ENCODE measurements at places on chromosomes 3 and 15.
A peak's percentile ranks its signal among the peaks of the same experiment; 100 is the strongest.

- DNase-seq: no peak
Observed at GRCh38 chr3:157530637-157531300, 27.6 kb upstream of the VEPH1 start.

- no peak for DNase-seq
Observed at GRCh38 chr3:54307566-54308180, 185.3 kb downstream of the CACNA2D3 start.

GRCh38 chr15:40317580-40317979, 5.9 kb upstream of the INAFM2 start:
- no peak for DNase-seq

- DNase-seq: no peak
Observed at GRCh38 chr15:95988574-95988887, 342.0 kb upstream of the NR2F2 start.

DNA sequence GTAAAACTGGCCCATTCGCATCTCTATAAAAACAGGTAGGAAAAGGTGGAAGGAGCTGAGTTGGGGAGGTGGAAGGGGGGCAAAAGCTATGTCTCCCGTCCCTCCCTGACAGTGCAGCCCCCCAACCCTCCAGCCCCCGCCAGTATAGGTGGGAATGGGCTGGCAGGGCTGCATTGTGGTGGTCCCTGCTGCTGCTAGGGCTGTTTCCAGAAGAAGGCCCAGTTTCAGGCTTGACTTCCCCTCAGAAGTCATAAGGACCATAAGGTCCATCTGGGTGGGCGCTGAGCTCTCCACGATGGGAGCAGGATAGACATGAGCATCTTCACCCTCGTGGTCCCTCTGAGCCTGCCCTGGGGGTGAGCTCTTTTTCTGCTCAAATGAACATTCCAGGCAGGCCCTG, 44.2 kb downstream of the APBA2 start:
- DNase-seq: no peak

DNA sequence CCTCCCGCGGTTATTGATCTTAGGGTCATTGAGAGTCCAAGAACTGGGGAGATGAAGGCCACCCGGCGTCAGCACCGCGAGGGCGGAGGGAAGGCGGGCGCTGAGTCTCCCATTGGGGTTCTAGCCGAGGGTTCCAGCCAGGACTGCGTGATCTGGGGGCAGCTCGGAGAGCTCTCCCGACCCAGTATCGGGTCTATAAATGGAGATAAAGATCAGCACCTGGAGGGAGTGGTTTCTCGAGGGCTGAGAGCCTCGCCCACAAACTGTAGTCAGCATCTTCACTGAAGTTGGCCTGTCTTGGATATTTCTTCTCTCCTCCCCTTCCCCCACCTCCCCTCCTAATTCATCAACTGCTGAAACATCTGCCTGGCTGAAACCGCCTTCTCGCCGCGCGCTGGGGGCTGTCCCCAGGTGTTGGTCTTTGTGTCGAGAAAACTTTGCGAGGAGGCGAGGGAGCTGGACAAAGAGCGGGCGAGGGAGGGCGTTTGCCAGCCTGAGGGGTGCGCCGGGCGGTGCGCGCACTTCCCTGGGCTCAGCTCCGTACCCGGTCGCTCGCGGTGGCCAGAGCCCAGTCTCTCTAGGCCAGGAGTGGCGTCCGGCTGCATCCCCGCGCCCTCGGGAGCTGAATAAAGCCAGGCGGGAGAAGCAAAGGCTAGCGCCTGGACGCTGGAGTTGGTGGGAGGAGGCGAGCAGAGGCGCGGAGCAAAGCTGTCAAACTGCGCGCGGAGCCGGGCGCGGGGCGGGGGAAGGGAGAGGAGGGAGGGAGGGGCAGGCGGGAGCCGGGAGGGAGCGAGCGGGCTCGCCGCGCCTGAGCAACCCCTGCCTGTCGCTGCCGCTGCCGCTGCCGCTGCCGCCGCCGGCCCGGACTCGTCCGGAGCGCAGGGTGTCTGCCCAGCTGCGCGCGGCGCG, at the start of gene ST8SIA2:
Gene ST8SIA2, plus strand, starts transcription at position 811 of the 909 bp plus-strand sequence. CDS start 184 bp downstream, outside the sequence.
- DNase-seq: no peak

GRCh38 chr3:11088066-11088465, 66.2 kb upstream of the HRH1 start:
- no peak for DNase-seq

GRCh38 chr3:36219398-36219797, 160.9 kb upstream of the STAC start:
- DNase-seq: no peak

DNA sequence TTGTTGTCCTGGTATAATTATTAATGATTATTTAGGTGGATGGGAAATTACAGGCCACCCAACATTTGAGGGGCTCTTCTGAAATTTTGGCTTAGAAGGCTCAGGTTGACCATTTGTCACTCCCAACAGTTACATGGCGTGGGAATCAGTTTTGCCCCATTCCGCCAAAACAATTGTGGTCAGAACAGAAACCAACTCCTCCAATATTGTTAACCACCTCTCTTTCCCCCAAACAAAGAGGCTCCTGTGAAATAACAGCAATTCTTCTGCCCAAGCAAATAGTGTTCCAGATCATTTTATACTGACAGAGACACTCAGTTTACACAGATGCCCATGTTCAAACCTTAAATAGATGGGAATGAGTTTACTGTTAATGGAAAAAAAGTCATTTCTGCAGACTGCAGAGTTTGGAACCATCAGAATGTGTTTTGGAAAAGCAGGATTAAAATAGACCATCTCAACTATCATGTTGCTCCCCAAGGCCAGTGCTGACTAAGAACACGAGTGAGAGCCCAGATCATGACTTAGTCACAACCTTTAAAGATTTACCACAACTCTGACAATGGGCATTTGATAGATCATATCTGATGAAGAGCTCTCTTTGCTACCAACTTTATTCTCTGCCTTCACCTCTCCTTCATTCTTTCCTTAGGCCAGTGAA, 102.1 kb downstream of the DUT start:
- no peak for DNase-seq

- no peak for DNase-seq
Observed at GRCh38 chr15:74257105-74257504, 21.0 kb downstream of the CCDC33 start.

- no peak for DNase-seq
Observed at GRCh38 chr15:47398132-47398531, 319.2 kb upstream of the SEMA6D start.

DNA sequence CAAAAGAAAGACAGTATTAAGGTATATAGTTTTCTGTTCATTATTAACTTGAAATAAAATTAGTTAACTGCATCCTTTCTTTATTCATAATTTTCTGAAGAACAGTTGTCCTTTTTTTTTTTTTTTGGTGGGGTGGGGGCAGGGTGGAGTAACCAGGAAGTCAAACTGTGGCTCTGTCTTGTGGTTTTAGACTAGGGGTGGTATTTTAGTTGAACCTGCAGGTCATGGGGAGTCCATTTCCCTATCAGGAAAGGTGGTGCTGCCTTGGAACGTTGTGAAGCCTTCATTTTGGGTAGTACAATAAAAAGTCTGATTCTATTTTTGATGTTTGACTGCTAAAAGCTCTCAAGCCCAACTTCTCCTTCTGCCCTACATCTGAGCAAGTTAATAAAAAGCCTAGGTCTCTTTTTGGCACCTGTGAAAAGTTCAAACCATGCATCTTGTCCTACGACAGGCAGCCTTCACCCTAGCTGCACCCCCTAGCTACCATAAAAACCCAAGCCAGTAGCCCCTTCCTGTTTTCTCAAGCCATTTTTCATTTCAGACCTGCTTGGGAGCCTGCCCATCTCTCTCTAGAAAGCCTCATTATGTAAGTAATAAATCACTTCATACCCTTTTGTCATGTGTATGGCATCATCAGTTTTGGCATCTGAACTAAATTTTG, 31.2 kb upstream of the RIOX2 start:
- no peak for DNase-seq

DNA sequence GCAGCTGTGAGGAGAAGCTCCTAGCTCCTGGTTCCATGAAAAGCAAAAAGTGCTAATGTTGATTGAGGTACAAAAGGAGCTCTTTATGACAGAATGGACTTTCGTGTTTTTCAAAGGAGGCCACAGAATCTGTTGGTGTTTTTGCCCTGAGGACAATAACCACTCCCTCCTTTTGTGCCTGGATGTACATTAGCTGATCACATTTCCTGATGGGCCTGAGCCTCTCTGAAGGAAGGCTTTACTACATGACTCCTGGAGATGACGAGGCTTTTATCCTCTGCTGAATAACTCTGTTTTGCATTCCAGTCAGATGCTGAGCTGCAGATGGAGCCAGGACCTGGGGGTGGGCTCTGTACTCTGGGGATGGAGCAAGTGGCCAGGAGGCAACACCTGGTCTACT, 301.9 kb downstream of the CACNA2D3 start:
- DNase-seq: no peak

GRCh38 chr15:51132384-51133139, 37.9 kb upstream of the TNFAIP8L3 start:
- DNase-seq: no peak

DNA sequence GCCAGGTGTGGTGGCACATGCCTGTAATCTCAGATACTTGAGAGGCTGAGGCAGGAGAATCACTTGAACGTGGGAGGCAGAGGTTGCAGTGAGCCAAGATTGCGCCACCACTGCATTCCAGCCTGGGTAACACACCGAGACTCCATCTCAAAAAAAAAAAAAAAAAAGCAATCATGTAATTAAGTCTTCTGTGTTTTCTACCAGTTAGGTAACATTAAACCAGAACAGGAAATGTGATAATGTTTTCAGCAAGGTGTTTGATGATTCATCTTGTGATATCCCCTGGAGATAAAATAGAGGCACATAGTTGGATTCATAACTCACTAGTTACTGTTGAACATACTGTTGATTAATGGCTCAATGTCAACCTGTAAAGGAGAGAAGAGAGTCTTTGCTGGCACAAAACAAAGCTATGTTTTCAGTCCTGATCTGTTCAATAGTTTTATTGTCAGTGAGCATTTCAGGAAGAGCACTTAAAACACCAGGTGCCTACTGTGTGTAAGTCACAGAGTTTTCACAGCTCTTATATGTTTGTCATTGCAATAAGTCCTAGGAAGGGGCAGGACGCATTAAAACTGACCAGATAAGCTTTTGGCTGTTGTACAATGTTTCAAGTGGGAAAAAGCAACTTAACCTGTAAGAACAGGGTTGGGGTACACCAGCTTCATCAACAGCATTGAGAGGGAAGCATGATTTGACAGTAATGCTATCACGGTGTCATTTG, 19.5 kb downstream of the DNAJB11 start:
- no peak for DNase-seq

- DNase-seq: no peak
Observed at GRCh38 chr3:17078926-17079465, 194.2 kb downstream of the PLCL2 start.

- no peak for DNase-seq
Observed at GRCh38 chr3:166190360-166190759, 353.1 kb upstream of the BCHE start.

DNA sequence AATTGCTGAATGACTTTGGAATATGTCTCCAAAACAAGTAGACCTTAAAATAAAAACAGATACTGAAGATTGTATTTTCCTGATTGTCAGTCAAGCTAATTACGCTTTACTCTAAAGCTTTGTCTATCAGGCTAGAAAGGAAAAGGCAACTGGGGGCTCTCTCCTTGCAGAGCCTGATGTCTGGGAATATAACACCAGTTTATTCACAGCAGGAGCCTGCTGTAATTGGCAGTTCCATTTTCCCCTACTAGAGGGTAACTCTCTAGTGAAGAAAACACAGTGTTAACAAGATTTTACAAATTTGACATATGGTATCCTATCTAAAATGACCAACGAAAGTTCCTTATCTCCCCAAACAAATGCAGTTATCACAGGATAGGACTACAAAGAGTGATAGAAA, 158.8 kb downstream of the PDZRN3 start:
- DNase-seq: no peak

DNA sequence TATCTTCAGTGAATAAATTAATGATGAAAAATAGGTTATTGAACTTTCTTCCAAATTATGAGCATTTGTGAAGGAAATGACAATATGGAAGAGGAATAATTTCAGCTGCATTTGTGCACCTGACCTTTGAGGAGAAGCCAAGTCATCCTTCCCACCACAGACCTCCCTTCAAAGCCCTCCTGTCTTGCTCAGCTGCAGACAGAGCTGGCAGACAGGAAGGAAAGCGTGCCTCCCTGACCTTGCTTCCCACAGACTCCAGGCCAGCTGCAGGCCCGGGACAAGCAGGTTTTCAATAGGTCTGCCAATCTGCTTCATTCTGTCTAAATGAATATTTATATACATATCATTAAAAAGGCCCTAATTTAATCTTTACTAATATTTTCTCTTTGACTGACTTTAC, 152.9 kb upstream of the RBMS3 start:
- no peak for DNase-seq

DNA sequence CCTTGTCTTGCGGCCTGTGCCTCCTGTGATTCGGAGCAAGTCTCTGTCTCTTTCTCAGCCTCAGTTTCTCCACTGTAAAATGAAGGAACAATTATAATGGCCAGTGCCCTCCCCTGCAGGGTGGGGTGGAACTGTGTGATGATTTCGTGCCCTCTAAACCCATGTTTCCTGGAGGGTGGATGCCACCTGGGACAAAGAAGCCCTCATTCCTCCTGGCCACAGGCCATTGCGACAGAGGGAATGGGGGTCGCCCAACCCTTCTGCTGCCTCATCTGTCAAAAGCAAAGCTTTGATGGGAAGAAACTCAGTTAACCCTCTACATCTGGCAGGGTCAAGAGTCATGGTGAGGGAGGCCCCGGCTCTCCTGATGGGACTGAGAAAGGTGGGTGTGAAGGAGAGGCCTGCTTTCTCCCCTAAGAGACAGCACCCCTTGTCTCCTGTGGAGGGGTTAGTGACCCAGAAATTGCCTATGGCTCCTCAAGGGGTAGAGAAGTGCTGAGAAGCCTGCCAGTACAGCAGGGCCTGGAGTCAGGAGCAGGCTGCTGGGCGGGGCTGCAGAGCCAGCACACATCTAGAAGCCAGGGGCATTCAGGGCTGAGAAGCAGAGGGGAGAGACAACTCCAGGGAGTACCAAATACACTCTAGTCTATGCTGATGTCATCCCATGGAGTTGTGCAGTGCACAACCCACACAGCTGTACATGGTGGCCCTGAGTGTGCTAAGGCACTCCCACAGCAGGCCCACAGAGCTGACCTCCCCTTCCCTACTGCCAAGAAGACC, 61.0 kb downstream of the PLXNA1 start:
- DNase-seq: peak; percentile 7

GRCh38 chr3:142027300-142027699, 122.0 kb downstream of the TFDP2 start:
- DNase-seq: no peak

GRCh38 chr3:67876261-67876660, 221.8 kb upstream of the SUCLG2 start:
- DNase-seq: no peak

GRCh38 chr3:40765884-40766283, 241.1 kb downstream of the ZNF621 start:
- no peak for DNase-seq

All from CD4-positive, alpha-beta T cell treated with Interleukin-15 for 1 hour (primary cell).